ENCODE measurements at places on chromosomes 13 and 19. TPM values are rescaled to one million over a fixed set of nuclear protein-coding genes. Genes with fewer than 3 reads are reported as not detected.
A peak's percentile ranks its signal among the peaks of the same experiment; 100 is the strongest.

DNA sequence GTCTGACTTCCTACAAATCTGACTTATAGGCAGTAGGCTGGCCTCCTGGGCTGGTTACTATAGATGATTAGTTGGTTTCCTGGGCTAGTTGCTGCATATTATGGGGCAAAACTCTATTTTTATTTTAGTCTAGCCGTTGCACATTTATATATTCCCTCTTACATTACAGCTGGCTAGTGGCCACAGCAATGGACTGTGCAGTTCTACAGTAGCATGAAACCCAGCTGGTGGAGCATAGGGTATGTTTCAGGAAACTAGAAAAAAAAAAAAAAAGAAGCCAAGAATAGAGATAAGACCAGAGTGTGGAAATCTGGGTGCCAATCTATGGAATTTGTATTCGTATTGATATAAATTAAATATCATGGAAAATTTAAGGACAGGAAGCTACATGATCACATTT, 304.4 kb upstream of the NBEA start:
- DNase-seq = no peak

GRCh38 chr19:18338541-18338940, 1.9 kb upstream of the PGPEP1 start:
- no peak for DNase-seq

Gene GARIN5B
- not detected for total RNA-seq

DNA sequence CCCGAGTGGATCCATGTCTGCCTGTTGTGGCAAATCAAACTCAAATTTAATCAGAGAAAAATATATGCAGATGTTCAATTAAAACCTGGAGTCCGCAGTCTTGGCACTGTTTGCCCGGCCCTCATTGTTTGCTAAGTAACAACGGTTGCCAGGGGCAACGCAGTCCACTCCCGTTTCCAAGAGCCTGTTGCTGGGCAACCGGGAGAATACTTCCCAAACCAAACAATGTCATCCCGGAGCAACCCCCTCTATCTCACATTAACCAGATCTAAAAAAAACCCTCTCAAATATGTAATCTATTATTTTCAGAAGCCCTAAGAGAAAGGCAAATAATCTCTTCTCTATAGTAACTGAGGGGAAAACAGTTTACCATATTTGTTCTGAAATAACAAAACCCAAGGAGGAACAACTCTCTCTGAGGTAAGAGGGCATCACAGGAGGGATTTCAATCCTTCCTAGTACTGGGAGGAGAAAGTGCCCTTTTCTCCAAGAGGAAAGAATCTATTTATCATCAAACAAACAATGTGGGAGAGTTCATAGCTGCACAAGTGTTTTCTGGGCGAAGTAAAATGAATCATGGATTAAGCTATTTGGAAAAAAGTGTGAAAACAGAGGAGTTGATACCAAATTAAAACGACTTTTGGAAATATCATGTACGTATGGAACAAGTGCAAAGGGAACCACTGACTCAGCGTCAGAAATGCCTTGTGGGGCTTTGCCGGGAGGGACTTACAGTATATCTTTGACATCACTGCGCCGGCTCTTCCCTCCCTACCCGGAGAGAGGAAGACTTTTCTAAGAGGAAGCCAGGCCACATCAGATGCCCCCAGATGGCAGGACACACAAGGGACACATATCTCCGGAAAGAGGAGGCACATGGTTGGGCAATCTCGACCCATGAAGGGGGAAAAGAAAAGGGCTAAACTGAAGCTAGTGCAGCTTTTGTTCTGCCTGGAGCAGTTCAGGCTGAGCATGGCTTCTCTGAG, 43.3 kb downstream of the RFX2 start:
- DNase-seq = peak; percentile 79

- peak; percentile 69 for DNase-seq
Observed at GRCh38 chr19:1725100-1726064, 27.9 kb upstream of the ONECUT3 start.

- DNase-seq = peak; percentile 14
Observed at GRCh38 chr19:33399081-33399744, 25.7 kb downstream of the CEBPG start.

- no peak for DNase-seq
Observed at GRCh38 chr19:30207357-30207756, 164.8 kb upstream of the ZNF536 start.

Gene SYNGR4
- total RNA-seq = not detected

Gene DHX34
- total RNA-seq = 9.4 TPM

DNA sequence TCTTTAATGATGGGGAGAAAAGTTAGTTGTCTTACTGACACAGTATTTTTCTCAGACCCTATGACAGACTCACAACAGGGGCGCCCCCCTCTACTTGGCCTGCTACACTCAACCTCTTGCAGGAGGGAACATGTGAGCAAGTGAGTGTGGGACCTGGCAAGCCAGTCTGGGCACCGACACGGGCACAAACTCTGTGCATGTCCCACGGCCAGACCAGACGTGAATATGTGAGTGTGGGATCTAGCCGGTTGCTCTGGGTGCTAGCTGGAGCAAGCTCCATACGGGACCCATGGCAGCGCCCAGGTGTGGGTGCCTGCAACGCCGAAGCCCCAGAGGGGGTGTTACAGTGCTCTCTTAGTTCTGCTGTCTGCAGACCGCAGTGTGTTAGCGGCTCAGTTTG, 1437.3 kb upstream of the MIR17HG start:
- no peak for DNase-seq

DNA sequence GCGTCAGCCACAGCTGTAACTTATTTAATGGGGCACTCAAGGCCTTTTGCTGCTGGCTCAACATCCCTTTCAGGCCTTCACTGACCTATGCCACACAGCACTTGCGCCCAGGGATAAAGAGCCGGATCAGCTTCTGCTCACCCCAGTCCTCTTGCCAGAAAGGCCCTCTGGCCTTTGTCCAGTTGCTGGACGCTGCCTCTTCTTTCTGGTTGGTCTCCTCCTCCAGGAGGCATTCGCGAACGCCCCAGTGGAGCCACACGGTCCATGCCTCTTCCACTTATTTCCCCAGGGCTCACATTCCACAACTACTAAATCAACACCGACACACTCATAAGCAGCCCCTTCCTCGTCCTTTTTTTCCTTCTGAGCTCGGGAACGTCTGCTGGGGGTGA, 3.7 kb upstream of the ZNF329 start:
- DNase-seq = peak; percentile 69

Gene ZIK1
- 5.5 TPM for total RNA-seq

- no peak for DNase-seq
Observed at GRCh38 chr19:28563964-28564921, 648.7 kb downstream of the UQCRFS1 start.

All from adrenal gland (tissue), 19 donors.